ENCODE measurements at places on chromosomes 6 and 20.

- no peak for DNase-seq
These were observed 332.6 kb upstream of the MANEA start for GRCh38 chr6:95244751-95245150.

DNA sequence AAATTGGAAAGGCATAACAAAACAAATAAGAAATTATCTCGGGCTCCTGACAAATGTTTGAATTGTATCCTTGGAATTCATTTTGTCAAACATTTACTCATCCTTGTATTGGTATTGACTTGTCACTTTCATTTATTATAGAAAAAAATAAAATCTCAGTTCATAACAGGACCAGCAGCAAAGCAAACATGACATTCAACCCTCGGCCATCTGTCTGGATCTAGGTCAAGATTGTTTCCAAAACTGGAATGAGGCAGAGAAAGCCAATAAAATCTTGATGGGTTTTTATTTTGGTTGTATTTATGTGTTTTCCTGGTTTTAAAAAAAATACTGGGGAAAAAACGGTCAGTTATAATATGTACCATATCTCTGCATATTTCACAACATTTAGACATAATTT, 42.9 kb upstream of the FABP7 start:
- peak; percentile 49 for DNase-seq

- DNase-seq, result no peak
These were observed 151.7 kb upstream of the DST start for GRCh38 chr6:56794421-56794820.

GRCh38 chr6:2353412-2354137, 108.2 kb upstream of the GMDS start:
- peak; percentile 74 for DNase-seq

DNA sequence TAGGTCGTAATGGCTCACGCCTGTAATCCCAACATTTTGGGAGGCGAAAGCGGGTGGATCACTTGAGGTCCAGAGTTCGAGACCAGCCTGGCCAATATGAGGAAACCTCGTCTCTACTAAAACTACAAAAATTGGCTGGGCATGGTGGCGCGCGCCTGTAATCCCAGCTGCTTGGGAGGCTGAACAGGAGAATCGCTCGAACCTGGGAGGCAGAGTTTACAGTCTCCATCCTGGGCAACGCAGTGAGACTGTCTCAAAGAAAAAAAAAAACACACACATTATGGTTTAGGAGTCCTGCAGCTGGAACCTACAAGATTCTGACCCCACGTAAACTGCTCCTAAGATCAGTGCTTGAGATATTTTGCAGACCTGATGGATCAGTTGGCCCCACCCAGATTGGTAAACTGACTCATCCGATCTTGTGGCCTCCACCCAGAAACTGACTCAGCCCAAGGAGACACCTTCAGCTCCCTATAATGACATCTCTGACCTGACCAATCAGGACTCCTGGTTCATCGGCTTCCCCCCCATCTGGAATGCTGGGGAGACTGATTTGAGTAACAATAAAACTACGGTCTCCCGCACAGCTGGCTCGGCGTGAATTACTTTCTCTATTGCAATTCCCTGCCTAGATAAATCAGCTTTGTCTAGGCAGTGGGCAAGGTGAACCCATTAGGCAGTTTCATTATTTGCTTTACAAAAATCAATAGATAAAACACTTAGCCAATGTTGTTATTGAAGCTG, 96.2 kb upstream of the BTN3A2 start:
- DNase-seq, result no peak

- no peak for DNase-seq
These were observed 4.9 kb downstream of the ARID1B start for GRCh38 chr6:156781861-156782631.

- DNase-seq, result no peak
These were observed 27.9 kb downstream of the FOXO3 start for GRCh38 chr6:108588586-108588985.

- DNase-seq, result no peak
These were observed 93.1 kb downstream of the PRND start for GRCh38 chr20:4814696-4815252.

DNA sequence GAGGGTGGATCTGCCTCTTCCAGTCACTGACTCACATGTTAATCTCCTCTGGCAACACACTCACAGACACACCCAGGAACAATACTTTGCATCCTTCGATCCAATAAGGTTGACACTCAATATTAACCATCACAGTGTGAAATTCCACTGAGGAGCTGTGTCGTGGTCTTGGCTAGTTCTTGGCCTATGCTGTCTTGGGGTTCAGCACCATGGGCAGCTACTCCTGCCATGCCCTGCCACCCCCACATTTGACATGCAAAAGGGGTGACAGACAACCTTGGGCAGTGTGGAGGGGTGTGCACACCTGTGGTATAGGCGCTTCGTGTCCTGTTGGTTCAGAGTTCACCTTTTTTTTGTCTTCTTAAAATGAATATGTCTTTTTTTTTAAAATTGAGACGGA, 25.8 kb downstream of the ANKRD6 start:
- no peak for DNase-seq

GRCh38 chr6:138972226-138972665, 15.8 kb downstream of the REPS1 start:
- DNase-seq, result peak; percentile 65

GRCh38 chr6:156351346-156351966, 425.7 kb upstream of the ARID1B start:
- no peak for DNase-seq

DNA sequence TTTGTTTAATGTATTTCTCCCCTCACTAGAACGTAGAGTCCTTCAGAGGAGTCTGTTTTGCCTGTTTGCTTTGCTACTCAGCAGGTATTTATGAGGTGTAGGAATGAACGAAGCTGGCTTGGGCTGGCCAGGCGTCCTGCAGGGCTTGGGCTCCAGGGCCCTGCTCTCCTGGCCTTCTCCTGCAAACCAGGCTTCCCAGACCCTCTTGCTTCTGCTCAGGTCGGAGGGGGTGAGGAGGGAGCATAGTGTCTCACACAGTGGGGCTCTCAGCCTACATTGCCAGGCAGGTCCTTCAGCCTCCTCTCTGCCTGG, 24.6 kb upstream of the MLN start:
- no peak for DNase-seq

- no peak for DNase-seq
These were observed 73.8 kb downstream of the MAP3K5 start for GRCh38 chr6:136718476-136718875.

DNA sequence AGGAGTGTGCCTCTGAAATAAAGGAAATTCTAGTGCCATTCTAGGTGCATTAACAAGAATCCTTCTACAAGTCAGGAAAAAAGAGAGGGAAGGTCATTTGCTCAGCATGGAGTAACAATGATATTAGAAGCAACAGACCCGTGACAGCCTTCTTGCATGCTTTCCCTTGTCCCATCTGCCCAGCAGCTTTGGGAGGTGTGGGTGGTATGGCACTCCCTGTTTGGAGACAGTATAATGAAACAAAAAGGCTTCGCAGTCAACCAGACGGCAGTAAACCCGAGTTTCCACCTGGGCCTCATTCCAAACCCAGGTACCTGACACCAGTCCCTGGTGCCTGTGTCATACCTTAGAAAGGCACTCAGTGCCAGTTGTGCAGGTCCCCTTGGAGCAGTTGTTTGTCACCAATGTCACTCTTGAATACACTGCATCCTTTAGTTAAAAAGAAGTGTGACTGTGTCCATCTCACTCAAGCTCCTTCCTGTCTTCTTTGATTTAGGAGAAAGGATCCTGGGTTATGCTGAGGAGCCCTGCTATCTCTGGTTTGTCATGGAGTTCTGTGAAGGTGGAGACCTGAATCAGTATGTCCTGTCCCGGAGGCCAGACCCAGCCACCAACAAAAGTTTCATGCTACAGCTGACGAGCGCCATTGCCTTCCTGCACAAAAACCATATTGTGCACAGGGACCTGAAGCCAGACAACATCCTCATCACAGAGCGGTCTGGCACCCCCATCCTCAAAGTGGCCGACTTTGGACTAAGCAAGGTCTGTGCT, 14.7 kb downstream of the STK35 start:
- DNase-seq, result no peak

- no peak for DNase-seq
These were observed 102.4 kb downstream of the TFAP2A start for GRCh38 chr6:10312445-10312844.

DNA sequence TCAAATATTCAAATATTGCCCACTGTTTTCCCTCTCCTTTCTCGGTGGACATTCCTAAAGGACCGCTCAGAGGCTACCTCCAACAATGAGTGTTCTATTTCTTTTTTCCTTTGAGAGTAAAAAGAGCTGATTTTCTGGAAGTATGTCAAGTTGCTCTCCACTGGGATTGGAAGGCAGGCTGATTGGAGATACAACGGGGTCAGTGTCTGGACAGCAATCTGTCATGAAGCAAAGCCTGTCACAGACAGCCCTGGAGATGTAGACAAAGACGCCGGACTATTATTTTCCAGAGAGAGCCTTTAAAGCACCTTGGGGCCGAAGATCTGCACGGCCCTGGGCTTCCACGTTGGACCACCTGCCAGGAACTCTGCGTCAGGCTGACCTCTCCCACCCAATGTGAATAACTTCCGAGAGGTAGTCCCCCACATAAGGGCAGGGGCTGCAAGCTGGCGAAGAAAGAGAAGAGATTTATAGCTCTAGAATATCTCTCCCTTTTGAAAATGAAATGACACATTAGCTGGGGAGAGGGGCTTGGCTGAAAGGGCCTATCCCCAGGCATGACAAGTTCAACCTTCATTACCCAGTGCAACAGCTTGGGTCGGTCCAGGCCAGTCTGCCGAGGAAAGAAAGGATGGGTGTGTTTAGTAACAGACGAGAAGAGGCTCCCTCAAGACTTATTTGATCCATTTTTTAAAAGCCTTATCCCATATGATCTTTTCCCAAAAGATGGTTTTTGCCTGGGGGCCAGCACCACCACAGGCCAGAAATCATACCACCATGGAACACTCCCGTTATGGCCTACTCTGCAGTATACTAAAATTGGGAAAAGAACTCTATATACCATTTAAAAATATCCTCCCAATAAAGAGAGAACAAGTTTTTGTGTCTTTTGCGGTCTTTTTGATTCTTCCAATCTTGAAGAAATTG, 131.1 kb downstream of the OLIG3 start:
- DNase-seq, result no peak

DNA sequence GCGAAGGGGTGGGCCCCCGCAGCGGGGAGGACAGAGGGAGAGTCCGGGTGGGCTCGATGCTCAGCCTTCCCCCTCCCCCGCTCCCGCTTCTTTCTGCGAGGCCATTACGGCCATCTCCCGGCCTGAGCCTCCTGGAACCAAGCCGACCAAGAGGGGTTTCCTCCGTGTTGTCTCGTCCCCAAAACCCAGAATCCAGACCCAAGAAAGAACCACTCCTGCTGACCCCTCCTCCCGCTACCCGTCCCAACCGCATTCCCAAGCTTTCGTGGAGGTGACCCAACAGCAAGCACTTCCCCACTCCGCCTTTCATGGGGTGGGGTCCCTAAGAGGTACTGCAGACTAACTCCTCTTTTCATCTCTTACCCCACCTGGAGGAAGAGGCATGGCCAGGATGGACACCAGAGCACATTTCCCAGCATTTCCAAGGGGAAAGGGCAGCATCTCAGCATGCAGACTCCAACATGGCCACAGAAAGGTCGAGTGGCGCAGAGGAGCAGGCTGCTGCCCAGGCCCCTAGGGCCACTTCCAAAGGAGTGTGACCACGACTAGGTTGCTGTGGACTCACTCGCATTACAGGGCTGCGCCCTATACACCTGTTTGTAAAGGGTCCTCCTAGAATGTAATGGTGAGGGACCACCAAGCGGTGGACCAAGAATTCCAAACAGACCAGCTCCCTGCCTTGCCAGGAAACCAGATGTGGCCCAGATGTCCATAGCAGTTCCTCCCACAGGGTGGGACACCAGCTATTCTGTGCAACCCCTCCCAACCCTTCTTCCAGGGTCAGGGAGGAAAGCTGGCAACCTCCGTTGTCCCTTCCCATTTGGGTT, 53.4 kb downstream of the MRPL14 start:
- no peak for DNase-seq

DNA sequence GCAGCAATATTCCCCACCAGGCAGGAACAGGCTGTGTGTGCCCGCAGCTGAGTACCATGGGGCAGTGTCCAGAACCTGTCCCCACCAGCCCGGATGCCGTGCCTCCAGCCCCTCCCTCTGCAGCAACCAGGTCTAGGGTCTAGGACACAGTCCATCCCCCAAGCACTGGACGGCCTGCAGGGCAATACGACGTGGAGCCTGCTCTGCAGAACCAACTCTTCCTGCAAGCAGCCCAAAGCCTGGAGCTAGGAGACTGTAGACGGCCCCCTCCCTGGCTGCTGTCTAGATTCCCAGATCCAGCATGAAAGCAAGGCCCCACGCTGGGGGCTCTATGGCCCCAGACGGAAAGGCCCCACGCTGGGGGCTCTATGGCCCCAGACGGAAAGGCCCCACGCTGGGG, 128.2 kb upstream of the AFDN start:
- no peak for DNase-seq

- DNase-seq, result no peak
These were observed 145.3 kb upstream of the MLN start for GRCh38 chr6:33949111-33949510.

GRCh38 chr6:159981071-159981402, 12.2 kb downstream of the IGF2R start:
- no peak for DNase-seq

- no peak for DNase-seq
These were observed 256.5 kb downstream of the HACE1 start for GRCh38 chr6:104603108-104603745.

DNA sequence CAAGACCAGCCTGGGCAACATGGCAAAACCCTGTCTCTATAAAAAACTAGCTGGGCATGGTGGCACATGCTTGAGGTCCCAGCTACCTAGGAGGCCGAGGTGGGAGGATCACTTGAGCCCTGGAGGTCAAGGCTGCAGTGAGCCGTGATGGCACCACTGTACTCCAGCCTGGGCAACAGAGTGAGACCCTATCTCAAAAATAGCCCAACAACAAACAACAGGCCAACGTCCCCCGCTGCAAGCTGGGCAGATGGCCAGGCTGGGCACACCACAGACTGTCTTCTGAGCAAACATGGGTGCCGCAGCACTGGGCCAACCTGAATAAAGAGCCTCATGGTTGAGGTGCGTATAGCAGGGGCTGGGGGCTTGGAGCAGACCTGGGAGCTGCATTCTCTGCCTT, 46.6 kb upstream of the SRF start:
- DNase-seq, result no peak

GRCh38 chr20:32433311-32434021, 75.3 kb downstream of the ASXL1 start:
- DNase-seq, result no peak

DNA sequence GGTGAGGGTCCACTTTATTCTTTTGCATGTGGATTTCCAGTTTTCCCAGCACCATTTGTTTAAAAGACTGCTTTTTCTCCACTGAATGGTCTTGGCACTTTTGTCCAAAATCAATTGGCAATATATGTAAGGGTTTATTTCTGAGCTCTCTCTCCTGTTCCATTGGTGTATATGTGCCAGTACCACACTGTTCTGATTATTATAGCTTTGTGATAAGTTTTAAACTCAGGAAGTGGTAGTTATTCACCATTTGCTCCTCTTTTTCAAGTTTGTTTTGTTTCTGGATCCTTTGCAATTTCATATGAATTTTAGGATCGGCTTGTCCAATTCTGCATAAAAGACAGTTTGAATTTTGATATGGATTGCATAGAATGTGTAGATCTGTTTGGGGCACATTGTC, 4.4 kb downstream of the ZGPAT start:
- DNase-seq, result no peak
